ENCODE measurements at places on chromosomes 2 and 18.
A peak's percentile ranks its signal among the peaks of the same experiment; 100 is the strongest.

- no peak for DNase-seq
Observed at GRCh38 chr18:4196351-4196750, 258.8 kb downstream of the DLGAP1 start.

- DNase-seq = no peak
Observed at GRCh38 chr2:88049622-88050021, 6.0 kb downstream of the KRCC1 start.

GRCh38 chr2:105373895-105374401 is 24.9 kb downstream of the FHL2 start:
- no peak for DNase-seq

GRCh38 chr2:61759005-61759404 is 94.9 kb downstream of the FAM161A start:
- DNase-seq = no peak

DNA sequence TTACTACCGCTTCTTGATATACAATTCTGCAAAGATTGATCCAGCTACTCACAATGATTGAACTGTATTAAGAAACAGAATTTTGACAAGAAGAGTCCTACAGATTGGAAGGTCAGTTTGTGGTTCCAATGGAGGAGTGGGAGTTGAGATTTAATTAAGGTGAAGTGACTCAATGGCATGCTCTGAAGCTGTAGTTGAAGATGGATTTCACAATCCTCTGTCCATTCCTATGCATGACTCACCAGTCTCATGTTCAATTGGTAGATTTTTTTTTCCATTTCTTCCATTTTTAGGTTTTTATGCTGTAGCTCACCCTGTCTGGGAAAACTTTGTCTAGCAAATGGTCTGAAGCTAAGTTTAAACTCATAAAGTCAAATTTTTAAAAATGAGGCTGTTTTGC is 83.3 kb downstream of the DPP4 start:
- DNase-seq = no peak

DNA sequence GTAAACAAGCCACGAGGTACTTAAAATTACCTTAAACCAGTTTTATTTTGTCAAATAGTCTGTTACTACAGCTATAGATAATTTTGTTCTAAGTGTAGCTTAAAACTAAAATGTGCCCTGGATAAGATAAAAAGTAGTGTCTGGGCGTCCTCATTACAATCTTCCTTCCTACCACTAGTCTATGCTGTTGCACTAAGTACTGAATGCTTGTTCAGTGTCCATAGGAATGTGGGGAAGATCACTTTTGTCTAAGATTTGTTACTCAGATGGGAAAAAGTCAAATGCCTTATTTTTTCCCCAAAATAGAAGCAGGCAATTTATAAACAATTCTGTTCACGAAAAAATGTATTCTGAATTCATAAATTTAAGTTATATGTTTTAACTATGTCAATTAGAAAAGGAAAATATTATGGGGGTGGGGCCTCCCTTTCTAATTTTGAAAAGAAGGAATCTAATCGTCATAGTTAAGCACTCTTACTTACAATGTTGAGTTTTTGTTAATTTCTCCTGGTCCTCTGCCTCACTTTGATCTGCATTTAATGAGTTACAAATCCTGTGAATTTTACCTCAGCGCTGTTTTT is 140.4 kb upstream of the VRK2 start:
- peak; percentile 69 for DNase-seq

- peak; percentile 26 for DNase-seq
Observed at GRCh38 chr2:64145714-64146113, 1.5 kb upstream of the PELI1 start.

DNA sequence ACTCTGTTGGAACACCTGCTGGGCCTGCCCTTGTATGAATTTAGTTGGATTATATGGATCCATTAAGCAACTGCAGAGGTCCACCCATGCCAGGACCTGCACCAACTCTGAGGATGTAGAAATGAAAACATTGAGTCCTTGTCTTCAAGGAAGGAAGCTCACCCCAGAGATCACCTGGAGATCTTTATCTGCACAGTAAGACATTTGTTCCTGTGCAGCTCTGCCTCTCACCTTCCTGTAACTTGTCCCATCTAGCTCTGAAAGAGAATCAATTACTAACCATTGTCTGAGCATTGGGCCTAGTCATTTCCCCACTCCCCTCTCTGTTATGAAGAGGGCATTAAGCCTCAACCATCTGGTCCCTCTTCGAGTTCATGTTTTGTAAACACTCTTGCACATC is 105.2 kb upstream of the YWHAQ start:
- DNase-seq = no peak

- DNase-seq = no peak
Observed at GRCh38 chr2:45207101-45207500, 197.8 kb upstream of the SIX2 start.

DNA sequence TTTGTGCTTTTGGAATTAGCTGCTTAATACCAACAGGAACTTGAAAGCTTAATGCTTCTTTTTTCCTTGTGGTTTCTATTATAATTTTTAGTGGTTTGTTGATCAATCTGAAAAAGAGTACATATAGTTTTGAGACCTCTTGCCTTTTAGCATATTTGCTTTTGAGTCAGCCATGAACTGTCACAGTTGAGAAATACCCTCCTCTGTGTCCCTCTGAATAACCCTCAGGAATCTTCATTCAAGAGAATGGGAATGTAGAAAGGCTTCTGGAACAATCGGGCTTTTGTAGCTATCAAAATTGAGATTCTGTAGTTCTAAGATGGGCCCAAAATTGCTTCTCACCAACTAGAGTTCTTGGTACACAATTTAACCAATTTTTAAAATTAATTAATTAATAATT is 451.1 kb upstream of the TRIB2 start:
- DNase-seq = no peak

DNA sequence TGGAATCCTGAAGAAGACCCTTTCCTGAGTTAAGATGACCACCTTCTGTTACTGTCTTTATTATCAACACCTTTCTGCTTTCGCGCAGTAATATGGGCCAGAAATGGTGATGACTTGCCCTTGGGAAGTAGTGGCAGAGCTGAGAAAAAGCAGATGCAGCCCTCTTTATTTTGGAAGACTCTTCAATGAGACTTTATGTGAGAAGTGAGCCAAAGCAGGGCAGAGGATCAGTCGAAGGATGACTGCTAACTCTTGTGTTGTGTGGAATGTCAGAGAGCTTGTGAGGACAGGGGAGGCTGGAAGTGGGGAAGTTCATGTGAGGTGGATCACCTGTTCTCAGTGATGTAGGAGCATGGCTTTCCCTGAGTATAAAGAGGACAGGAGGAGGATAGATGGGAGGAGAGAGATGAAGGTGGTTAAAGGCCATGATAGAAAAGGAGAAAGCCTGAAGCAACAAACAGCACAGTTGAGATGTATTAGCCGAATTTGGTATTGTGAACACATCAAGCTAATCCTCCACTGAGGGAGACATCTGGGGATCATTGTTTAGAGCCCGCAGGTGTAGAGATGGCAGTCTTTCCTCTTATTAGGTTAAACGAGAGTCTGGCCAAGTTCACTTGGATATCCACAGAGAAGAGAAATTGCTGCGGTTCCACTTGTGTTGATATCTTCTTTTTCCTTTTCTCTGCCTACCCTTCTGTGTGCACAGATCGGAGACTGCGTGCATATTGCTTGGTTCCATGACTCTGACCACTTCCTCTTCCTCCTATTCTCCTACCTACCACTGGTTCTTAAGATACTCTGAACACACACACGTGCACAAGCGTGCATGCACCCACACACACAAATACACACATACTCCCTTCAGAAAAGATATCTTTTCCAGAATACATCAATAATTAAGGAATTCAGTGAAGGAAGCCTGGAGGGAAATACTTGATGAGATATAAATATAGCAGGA is 67.4 kb downstream of the SLC9A2 start:
- DNase-seq = no peak

DNA sequence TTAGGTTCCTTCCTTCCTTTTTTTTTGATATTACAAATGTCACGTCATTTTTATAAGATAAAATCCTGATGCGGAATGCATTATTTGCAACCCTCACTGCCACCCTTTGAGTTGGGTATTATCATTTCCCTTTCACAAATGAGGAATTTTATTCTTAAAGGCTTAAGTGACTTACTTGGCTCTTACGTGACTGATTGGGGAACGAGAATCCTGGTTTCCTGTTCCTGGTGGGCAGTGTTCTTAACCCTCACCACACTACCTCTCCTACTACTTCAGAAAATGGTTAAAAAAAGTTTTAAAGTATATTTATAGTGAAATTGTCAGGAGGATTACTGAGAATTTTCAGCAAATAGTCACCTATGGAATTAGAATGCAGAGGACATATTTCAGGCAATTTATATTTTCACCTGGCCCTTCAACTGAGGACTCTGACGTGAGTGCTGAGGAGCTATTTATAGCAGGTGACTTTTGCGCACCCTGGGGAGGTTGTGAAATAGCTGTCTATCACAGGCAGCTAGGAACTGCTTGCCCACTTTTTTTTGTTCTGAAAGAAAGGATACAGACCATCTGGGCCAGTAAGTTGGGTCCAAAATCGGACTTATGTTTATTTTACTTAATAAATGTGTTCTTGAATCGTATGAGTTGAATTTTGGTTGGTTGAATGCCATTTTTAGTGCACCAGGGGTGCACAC is 18.7 kb upstream of the RASGRP3 start:
- no peak for DNase-seq

GRCh38 chr2:3160751-3161330 is 216.8 kb downstream of the EIPR1 start:
- no peak for DNase-seq

GRCh38 chr2:132438691-132439090 is 22.1 kb downstream of the GPR39 start:
- no peak for DNase-seq

GRCh38 chr2:85694052-85695025 is at the start of gene GNLY:
TSS of gene GNLY (plus strand) at chr2:85694358. CDS start at chr2:85694419, 61 bp downstream.
- DNase-seq = no peak

GRCh38 chr18:3612315-3612714 is 162.3 kb downstream of the TGIF1 start:
- no peak for DNase-seq

DNA sequence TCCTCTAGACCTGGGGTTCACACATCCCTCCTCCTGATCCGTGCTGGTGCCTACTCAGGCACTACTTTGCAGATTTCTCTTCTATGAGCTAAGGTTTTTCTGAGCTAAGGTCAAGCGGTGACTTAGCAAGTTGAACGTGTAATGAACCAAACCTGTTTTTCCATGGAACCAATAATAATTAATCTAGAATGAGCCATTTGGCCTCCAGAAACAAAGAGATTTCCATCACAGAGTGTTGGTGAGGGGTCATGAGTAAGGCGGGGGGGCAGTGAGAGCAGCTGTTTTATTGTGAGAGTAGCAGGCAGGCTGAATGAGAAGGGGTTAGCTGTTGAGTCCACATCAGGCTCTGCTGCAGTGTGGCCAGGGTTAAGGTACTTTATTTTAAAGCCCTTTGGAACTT is 112.0 kb upstream of the FOSL2 start:
- DNase-seq = peak; percentile 67

GRCh38 chr2:150081775-150082481 is 405.5 kb downstream of the RND3 start:
- DNase-seq = no peak

- DNase-seq = no peak
Observed at GRCh38 chr18:70044632-70045031, 97.0 kb upstream of the CD226 start.

Measured in HT-29 (cell line).